ENCODE measurements at places on chromosomes 1 and 21. TPM values are rescaled to one million over a fixed set of nuclear protein-coding genes. Genes with fewer than 3 reads are reported as not detected.
A peak's percentile ranks its signal among the peaks of the same experiment; 100 is the strongest.

The CA6 gene
- total RNA-seq = not detected

- peaks cover 63% of the 10 kb centered on the region for H3K4me1 ChIP-seq
- H3K27ac ChIP-seq = peak overlapping the region; percentile 11
- H3K27me3 ChIP-seq = no peaks in the 10 kb centered on the region
- DNase-seq = no peak
- peaks cover 80% of the 10 kb centered on the region for H3K36me3 ChIP-seq
These were observed 13.5 kb downstream of the BCAR3 start for GRCh38 chr1:93668121-93668520.

The TEX38 gene
- total RNA-seq = 0.55 TPM

DNA sequence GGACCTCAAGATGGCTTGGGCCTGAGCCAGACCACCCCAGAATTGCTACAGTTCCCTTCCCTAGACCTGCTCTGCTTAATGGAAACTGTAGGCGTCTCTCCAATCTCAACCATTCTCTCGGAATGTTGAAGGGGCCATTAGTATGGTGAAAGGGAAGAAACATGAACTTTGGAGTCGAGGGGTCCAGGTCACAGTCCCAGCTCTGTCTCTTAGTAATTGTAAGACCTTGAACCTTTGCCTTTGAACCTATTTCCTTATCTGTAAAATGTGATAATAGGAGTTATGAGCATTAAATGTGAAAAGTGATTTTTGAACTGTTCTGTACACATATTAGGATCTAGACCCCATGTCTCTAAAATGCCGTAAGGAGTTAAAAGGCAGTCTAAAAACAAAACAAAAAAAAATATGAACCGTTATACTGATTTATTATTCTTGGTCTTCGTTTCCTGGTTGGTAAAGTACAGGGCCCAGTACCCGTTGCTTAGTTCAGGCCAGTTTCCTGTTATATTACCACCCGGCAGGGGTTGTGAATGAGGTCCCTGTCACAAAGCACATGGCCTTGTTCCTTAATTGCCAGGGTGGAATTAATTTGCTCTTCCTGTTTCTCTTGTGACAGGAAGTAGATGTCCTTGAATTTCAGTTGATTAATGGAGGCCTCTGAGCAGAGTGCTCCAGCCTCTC is 42.3 kb downstream of the TCEANC2 start:
- no peak overlapping the region for H3K4me3 ChIP-seq
- H3K36me3 ChIP-seq = no peaks in the 10 kb centered on the region
- no peak for DNase-seq
- no peaks in the 10 kb centered on the region for H3K27me3 ChIP-seq
- H3K4me1 ChIP-seq = no peaks in the 10 kb centered on the region

Measured in endodermal cell (in vitro differentiated cells).